ENCODE measurements at places on chromosomes 2 and 18.

- no peaks in the 10 kb centered on the region for H3K4me1 ChIP-seq
- H3K4me3 ChIP-seq: no peak overlapping the region
- H3K27me3 ChIP-seq: no peaks in the 10 kb centered on the region
- H3K27ac ChIP-seq: no peak overlapping the region
- H3K36me3 ChIP-seq: no peaks in the 10 kb centered on the region
- DNase-seq: no peak
These were observed 246.9 kb upstream of the SLC39A10 start for GRCh38 chr2:195410074-195410671.

GRCh38 chr2:66561645-66562303 lies 126.8 kb downstream of the MEIS1 start:
- no peaks in the 10 kb centered on the region for H3K36me3 ChIP-seq
- H3K27ac ChIP-seq: no peak overlapping the region
- no peaks in the 10 kb centered on the region for H3K27me3 ChIP-seq
- peaks cover 2% of the 10 kb centered on the region for H3K4me1 ChIP-seq
- no peak overlapping the region for H3K4me3 ChIP-seq

- H3K36me3 ChIP-seq: no peaks in the 10 kb centered on the region
- no peaks in the 10 kb centered on the region for H3K27me3 ChIP-seq
- H3K27ac ChIP-seq: no peak overlapping the region
- DNase-seq: no peak
- no peaks in the 10 kb centered on the region for H3K4me1 ChIP-seq
These were observed 15.1 kb downstream of the GRHL1 start for GRCh38 chr2:9966491-9967022.

- no peak for DNase-seq
- no peaks in the 10 kb centered on the region for H3K36me3 ChIP-seq
- no peaks in the 10 kb centered on the region for H3K27me3 ChIP-seq
- no peaks in the 10 kb centered on the region for H3K4me1 ChIP-seq
These were observed 156.5 kb upstream of the TPO start for GRCh38 chr2:1256632-1257324.

DNA sequence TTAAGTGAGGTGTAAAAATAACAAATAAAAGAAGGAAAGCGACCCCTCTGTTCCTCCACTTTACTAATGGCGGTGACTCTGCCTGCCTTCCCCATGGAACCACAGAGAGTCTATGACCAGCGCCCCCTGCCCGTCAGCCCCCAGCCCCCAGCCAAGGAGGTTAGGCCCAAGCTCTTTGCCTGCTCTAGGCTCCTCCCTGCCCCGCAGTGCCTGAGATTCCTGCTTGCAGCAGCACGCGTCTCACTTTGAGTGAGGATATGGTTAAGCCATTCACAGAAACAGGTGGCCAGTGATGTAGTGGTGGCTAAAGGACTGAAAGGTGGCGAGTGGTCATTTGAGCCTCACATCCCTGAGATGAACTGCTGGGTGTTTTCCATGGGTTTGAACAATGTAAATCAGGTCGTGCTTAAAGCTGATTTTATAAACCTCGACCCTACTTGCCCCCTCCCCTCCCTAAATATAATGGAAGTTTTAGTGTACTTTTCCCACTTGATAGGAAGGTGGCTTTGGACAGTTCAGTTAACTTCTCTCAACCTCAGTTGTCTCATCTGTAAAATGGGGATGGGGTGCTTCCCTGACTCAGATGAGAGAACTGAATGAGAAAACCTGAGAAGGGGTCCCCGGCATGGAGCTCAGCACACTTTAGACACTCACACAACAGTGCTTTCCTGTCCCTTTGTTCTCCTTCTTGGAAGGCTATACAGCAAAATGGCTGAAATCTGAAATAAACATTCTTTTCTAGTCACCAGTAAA lies 46.5 kb downstream of the IL1RL2 start:
- no peaks in the 10 kb centered on the region for H3K27me3 ChIP-seq
- H3K4me3 ChIP-seq: no peak overlapping the region
- no peaks in the 10 kb centered on the region for H3K4me1 ChIP-seq
- DNase-seq: no peak
- H3K36me3 ChIP-seq: no peaks in the 10 kb centered on the region
